ENCODE measurements at places on chromosomes 12 and 14.
A peak's percentile ranks its signal among the peaks of the same experiment; 100 is the strongest.

- DNase-seq, result no peak
These were observed 10.4 kb downstream of the WDR20 start for GRCh38 chr14:102150083-102150482.

DNA sequence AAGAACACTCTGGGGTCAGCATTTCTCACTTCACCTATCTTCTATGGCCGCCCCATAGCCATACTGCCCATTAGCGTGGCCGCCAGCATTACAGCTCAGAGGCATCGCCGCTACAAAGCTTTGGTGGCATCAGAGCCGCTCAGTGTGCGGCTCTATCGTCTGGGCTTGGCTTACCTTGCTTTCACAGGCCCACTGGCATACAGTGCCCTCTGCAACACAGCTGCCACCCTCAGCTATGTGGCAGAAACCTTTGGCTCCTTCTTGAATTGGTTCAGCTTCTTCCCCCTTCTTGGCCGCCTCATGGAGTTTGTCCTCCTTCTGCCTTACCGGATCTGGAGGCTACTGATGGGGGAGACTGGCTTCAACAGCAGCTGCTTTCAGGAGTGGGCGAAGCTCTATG lies 2.6 kb downstream of the DNAJC22 start:
- DNase-seq, result no peak

DNA sequence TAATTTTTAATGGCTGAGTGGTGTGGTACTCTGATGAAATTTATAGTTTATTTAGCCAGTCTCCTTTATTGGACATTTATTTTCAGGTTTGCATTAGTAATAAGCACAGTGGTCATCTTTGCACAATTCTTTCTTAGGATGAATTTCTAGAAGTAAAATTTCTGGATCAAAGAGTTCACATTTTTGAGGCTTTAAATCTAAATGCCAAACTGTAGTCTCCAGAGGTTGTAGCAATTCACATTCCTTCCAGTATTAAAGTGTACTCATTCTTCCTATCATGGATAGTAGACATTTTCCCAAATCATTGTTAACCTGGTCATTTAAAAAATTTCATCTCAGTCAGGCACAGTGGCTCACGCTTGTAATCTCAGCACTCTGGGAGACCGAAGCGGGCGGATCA lies 24.8 kb downstream of the SLC39A9 start:
- DNase-seq, result no peak

GRCh38 chr12:4959381-4959780 lies 49.7 kb downstream of the KCNA1 start:
- DNase-seq, result no peak

- DNase-seq, result no peak
These were observed 45.9 kb downstream of the TSPAN9 start for GRCh38 chr12:3122841-3123678.

- DNase-seq, result no peak
These were observed 56.5 kb upstream of the RPH3A start for GRCh38 chr12:112734859-112735695.

DNA sequence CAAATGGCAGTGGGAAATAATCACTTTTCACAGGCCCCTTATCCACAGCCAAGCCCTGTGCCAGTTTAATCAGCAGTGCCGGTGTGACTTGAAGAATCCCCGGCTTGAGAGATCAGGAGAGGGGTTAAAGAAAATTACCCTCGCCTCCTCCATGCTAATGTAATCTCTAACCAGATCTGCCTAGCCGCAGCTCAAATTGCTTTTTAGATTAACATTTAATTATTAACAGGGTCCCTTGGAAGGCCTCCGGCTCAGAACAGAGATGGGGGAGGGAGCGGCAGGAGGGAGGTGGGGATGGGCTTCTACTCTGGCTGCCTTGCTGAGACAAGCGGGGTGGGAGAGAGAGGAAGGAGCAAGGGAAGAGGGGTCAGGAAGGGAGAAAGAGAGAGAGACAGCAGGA lies 24.0 kb downstream of the FAM222A start:
- no peak for DNase-seq

DNA sequence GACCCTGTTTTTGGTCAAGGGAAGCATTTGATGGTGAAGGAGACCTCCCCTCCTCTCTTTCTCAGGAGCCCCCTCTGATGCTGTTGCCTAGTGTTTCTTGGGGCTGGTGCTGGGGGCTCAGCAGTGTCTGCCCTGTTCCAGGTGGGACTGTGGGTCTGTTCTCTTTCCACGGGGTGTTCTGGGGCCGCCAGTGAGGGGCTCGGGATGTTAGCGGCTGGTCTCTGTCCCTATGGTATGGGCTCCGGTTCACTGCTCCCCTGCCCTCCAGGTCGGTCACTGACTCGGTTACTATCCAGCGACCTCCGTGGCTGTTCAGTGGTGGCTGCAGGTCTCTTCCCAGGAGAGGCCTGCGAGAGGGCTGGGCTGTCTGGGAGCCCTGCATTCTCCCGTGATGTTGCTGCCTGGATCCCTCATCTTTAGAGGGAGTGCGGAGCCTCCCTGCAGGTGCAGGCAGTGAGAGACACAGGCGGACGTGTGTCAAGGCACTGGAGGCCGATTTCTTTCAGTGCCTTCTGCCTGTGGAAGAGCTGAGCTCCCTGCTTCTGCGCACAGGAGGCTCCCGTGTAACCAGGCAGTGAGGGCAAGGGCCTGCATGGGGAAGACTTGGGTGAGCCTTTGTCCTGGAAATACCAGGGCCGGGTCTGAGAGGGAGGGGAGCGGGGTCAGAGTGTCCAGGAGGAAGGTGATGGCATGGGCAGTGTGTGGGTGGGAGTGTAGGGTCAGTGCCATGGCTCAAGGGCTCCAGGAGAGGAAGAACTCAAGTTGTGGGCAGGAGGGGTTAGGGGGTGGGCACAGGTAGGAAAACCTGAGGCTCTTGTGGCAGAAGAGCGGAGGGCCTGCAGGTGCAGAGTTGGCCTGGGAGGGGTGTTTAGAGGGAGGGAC lies 362.6 kb downstream of the TMEM121 start:
- DNase-seq, result no peak

- DNase-seq, result no peak
These were observed 583.2 kb downstream of the ALG10 start for GRCh38 chr12:34605510-34605887.

GRCh38 chr12:42690264-42690663 lies 100.7 kb upstream of the PRICKLE1 start:
- no peak for DNase-seq

DNA sequence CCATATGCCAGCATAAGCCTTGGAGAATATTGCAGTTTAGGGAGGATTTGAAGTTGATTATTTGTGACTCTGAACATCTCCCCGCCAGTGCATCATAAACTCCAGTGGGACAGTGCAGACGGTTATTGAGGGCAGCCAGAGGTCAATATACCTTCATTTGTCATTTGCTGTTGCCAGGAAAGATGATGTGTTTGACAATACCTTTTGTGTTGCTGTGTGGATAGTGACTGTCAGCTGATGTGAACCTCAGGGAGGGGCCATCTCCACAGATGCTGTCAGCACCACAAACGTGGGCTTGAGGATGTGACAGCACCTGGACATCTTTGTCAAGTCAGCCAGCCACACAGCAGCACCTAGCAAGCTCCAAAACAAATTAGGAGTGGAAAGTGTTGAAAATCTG lies 11.5 kb downstream of the CCDC198 start:
- DNase-seq, result no peak

GRCh38 chr14:71466946-71467345 lies 465.3 kb upstream of the RGS6 start:
- DNase-seq, result peak; percentile 48

DNA sequence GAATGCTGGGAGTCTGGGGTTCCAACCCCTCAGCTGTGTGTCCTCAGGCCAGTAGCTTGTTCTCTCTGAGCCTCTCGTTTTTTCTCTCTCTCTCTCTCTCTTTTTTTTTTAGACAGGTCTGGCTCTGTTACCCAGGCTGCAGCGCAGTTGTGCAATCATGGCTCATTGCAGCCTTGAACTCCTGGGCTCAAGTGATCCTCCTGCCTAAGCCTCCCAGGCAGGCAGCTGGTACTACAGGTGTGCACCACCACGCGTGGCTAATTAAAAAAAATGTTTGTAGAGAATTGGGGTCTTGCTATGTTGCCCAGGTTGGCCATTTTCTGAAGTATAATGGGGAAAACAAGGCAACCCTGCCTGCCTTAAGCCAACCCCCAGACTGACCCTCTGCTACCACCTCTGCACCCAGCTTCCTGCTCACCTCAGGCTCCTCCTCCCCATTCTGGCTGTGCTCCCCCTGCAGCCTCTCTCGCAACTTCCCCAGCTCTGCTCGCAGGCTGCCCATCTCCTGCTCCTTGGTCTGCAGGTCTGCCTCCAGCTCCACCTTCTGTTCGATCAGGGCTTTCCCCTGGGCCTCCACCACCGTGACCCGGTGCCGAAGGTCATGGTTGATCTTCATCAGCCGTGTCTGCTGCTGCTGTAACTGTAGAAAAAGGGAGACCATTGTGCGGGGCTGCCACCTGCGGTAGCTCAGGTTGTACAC lies 35.2 kb downstream of the RILPL1 start:
- no peak for DNase-seq

DNA sequence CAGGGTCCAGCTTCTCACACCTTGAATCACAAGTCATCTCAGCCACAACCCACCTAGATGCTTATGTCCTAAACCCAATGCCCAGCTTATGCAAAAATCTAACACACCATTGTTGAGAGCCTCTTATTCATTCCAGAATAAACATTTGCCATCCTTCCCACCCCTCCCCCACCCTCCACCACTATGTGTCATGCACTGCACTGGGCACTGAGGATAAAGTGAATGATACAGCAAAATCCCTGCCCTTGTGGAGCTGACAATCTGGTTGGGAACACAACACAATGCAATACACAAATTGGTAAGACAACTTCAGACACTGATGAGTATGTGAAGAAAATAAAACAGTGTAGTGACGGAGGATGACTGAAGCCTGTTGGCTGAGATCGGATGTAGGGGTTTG lies 1.4 kb upstream of the GLTP start:
- DNase-seq, result no peak

DNA sequence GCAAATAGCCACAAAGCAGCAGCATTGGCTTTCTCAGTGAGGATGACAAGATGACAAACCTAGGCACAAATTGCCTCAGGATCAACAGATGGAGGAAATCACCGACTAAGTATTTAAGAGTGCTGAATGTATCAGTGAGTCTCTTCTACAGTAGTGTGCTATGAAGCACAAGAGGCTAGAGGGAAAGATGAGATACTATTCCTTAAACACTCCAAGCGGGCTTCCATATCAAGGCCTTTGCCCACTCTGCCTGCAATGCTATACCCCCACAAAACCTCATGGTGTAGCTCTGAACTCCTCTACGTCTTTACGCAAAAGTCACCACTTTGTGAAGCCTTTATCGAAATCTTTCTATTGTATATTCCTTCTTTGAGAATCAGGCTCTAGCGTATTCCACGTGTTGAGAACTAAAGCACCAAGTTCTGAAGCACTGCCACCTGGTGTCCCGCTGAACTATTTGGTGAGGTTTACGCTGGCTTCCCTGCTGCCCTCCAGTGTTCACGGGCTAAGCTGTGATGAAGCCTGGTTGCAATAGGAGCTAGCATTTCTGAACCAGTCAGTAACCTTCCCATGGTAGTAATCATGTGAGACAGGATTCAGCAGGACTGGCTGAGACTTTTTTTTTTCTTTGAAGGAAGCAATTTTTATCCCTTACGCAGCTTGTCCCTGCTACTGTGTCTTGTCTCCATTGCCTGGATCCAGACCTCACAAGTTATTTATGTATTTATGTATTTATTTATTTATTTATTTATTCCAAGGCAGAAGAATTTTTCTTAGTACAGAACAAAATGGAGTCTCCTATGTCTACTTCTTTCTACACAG lies 426.5 kb upstream of the OR4E1 start:
- DNase-seq, result peak; percentile 71

DNA sequence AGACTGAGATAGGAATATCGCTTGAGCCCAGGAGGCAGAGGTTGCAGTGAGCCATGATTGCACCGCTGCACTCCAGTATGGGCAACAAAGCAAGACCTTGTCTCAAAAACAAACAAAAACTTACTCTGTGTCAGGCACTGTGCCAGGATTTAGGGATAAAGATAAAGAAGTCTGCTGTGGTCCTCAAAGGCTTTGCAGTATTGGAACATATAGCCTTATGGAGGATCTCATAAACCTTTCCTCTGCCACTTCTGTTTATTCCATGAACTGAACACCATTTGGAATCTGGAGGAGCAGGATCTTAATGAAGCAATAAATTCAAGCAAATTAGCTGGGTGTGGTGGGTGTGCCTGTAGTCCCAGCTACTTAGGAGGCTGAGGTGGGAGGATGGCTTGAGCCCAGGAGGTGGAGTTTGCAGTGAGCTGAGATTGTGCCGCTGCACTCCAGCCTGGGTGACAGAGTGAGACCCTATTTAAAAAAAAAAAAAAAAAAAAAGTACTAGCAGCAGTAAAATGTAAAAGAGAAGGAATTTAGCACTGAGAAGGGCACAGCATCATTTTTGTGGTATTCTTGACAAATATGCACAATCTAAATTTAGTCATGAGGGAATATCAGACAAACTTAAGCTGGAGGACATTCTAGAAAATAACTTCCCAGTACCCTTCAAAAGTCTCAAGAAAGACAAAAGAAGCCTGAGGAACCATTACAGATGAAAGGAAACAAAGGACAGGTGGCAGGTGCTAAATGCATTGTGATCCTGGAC lies 27.1 kb downstream of the BMAL2 start:
- DNase-seq, result no peak

GRCh38 chr14:68634332-68634731 lies 158.5 kb downstream of the ZFP36L1 start:
- DNase-seq, result no peak

- DNase-seq, result no peak
These were observed 56.4 kb upstream of the RNU6-8 start for GRCh38 chr14:32259368-32260013.

DNA sequence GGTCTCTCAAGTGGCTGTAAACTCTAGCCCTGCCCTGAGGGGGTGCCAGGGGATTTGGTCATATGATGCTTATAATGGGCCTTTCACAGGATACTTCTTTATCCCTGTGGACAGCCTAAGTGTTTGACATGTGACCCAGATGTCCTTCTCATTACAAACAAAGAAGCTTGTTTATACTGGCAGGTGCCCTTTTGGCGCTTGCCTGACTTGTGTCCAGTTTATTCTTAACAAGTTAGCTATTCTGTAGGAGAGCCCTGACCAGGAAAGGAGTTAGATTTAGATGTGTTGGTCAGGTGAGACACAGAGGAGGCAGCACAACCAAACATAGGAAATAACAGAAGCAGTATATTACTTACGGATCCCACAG lies 51.9 kb downstream of the CCDC91 start:
- no peak for DNase-seq

DNA sequence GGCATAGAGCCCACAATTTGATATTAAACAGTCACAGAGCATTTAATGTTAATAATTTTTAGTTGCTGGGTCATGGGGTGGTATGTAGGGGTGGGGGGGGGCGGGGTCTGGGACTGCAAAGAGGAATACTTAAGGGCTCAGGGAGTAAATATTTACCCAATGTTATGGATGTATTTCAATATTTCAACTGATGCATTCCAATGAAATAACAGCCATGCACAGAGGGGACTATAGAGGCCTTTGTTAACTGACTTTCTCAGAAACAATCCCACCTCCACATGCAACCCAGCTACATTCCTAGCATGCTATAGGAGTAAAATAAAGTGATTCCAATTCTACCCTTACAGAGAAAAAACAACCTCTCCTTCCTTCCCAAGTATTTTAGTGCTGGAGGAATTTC lies 7.9 kb upstream of the BBS10 start:
- no peak for DNase-seq

- no peak for DNase-seq
These were observed 596.7 kb upstream of the TMEM132C start for GRCh38 chr12:127670294-127670693.
